NT2/D1 (cell line): ENCODE measurements at places on chromosomes 2 and 18.

- no peak for DNase-seq
Observed at GRCh38 chr2:133760376-133760775, 192.1 kb upstream of the NCKAP5 start.

DNA sequence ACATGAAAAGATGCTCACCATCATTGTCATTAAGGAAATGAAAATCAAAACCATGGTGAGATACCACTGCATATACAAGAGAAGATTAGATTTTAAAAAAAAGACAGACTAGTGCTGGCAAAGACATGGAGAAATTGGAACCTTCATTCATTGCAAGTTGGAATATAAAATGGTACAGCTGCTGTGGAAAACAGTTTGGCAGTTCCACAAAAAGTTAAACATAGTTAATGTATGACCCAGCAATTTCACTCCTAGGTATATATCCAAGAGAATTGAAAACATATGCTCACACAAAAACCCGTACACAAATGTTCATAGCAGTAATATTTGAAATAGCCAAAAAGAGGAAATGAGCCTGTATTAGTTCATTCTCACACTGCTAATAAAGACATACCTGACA lies 33.7 kb upstream of the MBOAT2 start:
- no peak for DNase-seq

DNA sequence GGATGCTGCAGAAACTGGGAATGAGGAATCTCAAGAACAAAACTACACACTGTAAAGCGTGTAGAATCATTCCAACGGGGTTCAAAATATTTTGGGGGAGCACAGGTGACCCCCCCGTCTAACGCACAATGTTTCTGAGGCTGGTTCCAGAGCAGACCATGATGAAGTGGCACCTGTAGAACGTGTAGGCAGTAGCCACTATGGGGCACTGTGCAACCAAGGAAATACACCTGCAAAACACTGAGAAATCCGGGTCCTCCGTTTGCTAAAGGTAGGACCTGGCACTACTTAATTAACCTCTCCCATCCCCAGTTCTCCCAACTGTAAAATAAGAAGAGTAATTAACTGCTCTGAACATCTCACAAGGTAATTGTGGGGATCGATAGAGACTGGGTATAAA lies 22.6 kb downstream of the ST6GAL2 start:
- DNase-seq = no peak

DNA sequence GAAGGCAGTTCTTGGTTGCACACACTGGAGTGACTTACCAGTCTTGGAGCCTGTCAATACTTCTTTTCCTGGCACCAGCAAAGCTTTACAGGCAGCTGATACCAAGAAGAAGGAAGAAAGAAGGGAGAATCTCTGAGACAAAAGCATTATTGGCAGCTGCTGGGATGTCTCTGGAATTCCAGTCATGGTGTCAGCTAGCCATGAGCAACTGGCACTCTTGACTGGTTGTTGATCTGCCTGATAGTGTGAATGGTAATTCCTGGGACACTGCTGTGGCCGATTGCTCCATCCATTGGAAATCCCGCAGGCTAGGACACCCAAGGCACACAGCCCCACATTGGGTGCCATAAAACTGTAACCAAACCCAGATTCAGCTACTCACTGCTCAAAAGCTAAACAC lies 17.8 kb upstream of the SPAG16 start:
- DNase-seq = no peak

- peak; percentile 18 for DNase-seq
Observed at GRCh38 chr2:164538240-164538866, 82.9 kb downstream of the GRB14 start.
